Natural killer cell treated with Interleukin-12 subunit alpha and Interleukin-12 subunit beta and Interleukin-15 and Interleukin-18, amount 100 ng/mL, for 72 hours (primary cell): ENCODE measurements at places on chromosomes 7 and 10. TPM values are rescaled to one million over a fixed set of nuclear protein-coding genes. Genes with fewer than 3 reads are reported as not detected.

BBIP1 gene
- total RNA-seq = 29.0 TPM

METTL27 gene
- not detected for total RNA-seq

DNA sequence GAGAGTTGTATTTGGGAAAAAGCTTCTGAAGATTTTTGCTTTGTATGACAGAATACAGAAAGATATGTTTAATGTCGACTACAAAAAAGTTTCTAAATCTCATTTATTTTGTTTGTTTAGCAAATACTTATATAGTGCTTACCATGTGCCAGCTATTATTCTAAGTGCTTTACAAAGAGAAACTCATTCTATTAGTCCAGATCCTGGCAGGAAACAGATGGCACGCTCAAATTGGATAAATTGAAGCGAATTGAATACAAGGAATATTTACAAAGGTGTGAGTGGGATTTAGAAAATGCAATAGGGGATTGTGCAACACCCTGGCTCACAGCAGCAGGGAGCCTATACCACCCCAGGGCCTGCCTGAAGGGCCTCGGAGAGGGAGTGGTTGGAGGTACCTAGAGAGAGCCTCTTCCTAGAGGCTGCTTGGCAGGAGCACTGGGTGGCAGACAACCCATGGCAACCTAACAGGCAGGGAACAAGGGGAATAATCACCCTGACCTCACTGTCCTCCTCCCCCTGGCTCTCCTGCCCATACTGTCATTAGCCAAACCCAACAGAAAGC, 27.6 kb upstream of the FAM204A start:
- no peak overlapping the region for H3K27ac ChIP-seq
- H3K36me3 ChIP-seq = no peaks in the 10 kb centered on the region
- peaks cover 46% of the 10 kb centered on the region for H3K27me3 ChIP-seq

- H3K27ac ChIP-seq = no peak overlapping the region
- H3K36me3 ChIP-seq = no peaks in the 10 kb centered on the region
- DNase-seq = no peak
- H3K4me3 ChIP-seq = no peak overlapping the region
- peaks cover 7% of the 10 kb centered on the region for H3K27me3 ChIP-seq
These were observed 61.1 kb upstream of the C10orf90 start for GRCh38 chr10:126731610-126731990.

DNA sequence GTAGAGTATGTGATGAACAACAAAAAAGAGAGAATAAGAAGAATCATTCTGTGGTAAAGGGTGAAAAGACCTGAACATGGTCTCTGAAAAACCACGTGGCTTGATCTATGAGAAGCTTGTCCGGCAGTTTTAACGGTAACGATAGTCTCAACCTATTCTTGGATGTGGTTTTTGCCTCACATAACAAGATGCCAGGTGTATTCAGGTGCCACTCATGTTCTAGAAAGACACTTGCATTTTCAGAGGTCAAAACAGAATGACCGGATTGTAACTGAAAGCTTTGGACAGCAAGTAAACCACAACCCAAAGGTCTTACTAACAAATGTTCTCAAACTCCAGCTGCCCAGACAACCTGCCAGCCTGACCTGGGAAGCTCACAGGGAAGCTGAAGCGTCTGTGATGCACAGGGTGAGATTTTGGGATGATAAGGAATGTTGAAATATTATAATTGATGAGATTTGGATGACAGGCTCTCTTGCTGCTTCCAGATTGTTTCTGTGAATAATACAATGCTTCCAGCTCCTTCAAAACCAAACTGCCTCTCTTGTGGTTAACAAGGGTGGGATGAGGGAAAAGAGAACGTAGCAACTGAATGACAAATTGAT, 137.4 kb upstream of the GRB10 start:
- H3K4me1 ChIP-seq = no peaks in the 10 kb centered on the region
- H3K27ac ChIP-seq = no peak overlapping the region
- H3K4me3 ChIP-seq = no peak overlapping the region
- DNase-seq = no peak
- H3K27me3 ChIP-seq = peaks cover 6% of the 10 kb centered on the region
